ENCODE measurements at places on chromosomes 5 and 9.

DNA sequence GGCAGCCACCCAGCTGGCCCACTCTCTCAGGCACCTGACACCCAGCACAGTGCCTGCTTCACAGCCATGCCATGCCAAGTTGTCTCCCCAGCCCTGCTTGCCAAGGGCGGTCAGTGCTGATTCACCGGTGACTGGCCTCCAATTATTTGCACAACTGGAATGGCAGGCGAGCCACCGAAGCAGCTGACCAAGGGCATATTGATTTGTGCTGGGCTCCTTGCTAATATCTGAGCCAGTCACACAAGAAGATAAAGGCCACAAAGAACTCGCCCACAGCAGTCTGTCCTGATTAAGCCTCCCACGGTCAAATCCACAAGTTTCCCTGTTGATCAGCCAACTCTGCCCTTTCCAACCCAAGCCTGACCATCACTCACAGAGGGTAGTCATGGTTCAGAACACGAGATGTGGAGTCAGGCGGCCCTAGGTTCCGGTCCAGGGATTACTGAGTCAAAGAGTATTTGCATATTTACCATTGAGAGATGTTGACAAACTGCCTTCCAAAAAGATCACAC is 6.4 kb upstream of the EEIG1 start:
- ATAC-seq, result no peak

DNA sequence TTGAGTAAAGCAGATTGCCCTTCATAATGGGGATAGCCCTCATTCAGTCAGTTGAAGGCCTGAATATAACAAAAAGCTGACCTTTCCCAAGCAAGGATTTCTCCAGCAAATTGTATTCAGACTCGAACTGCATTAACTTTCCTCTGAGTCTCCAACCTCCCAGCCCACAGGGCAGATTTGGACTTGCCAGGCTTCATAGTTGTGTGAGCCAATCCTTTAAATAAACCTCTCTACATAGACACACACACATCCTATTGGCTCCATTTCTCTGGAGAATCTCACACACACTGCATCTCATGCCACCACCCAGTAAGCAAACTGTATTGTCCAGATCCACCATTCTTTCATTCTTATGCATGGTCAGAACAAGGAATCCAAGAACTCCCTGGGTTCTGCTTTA is 225.1 kb downstream of the MPDZ start:
- no peak for ATAC-seq

- no peak for ATAC-seq
Measured at GRCh38 chr5:90640484-90641059, 82.0 kb downstream of the ADGRV1 start.

DNA sequence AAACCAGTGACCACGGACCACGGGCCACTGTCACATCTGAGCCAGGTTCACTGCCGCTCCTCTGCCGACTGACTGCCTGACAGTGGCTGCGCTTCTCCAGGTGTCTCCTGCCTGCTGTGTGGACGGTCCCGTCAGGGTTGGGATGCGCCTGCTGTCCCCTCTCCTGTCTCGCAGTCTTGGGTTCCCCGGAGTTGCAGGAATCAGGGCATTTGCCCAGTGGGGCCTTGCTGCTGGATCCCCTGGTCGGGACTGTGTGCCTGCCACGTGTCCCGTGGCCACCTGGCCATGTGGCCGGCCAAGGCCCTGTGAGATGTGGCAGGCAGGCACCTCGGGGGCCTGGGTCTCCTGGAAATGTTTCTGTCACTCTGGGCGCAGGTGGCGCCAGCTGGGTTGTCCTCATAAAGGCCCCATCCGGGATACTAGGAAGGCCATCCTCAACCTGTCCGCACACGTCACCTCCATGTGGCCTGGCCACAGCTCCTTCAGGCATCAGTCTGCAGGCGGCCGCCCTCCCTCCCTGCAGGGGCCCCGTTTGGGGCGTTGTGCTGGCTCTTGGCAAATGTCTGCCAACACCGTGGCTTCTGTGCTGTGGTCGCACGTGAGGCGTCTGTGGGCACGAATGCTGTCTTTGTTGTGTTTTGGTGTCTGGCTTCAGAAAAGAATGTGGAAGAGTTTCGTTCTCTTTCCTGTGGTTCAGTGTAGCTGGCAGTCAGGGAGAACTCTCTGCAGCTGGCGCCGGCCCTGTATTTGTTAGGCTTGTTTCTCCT is 6.4 kb upstream of the TOR4A start:
- ATAC-seq, result no peak

GRCh38 chr9:114099669-114100270 is 678 bp upstream of the KIF12 start:
- ATAC-seq, result no peak

DNA sequence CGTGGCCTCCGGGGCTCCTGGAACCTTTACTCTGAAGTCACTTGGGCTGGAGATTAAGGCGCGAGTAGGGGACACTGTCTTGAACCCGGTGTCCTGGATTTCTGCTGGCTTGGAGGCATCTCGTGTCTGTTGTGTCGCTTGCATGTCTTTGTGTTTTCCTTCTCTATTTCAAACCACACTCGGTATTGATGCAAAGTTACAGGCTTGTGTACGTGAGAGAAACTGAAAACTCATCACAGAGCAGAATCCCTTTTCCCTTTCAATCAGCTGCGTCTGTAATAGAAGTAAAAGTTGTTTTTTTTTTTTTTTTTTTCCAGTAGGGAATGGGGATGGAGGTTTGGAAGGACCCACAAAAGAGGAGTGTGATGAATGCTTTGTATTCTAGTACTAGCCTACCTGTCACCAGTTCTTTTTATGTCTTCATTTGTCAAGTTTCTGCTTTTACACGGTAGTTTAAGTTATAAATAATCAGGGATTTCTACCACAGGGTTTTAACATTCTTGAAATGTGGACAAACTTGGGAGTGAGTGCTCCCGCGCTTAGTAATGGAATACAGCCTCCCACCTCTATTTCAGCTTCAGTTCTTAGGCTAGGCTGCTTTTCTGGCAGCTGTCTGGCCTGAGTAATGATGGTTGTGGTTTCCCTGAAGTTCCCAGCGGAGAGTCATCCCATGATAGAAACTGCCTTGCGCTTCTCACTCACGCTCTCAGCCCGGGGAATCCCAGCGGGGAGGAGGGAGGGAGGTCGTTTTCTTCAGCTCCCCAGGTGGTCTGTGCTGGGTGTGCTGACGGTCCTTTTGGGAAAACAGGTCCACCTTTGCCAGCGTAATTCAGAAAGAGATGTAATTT is 763 bp downstream of the TJP2 start:
- peak; percentile 52 for ATAC-seq
